Mesendoderm (in vitro differentiated cells): ENCODE measurements at places on chromosomes 6 and 20.

DNA sequence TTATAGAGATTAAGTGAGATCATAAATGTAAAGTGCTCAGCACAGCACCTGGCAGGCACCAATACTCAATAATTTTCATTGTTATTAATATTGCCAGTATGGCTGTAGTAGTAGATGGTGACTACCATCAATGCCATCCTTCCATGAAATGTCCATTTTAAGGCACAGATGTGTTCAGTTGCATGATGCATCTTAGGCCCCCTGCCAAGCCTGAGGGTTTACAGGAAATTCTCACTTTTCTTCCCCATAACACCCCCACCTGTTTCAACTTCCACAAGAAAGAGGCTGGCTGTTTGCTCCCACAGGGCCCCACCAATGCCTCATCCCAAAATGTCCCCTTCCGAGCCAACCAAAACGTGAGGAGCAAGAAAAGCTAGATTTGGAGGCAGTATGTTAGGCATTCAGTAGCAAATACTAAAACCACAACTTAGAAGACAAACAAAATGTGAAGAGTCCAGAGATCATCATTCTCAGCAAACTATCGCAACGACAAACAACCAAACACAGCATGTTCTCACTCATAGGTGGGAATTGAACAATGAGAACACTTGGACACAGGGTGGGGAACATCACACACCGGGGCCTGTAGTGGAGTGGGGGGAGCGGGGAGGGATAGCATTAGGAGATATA, 110.6 kb upstream of the NHSL1 start:
- no peak for DNase-seq

DNA sequence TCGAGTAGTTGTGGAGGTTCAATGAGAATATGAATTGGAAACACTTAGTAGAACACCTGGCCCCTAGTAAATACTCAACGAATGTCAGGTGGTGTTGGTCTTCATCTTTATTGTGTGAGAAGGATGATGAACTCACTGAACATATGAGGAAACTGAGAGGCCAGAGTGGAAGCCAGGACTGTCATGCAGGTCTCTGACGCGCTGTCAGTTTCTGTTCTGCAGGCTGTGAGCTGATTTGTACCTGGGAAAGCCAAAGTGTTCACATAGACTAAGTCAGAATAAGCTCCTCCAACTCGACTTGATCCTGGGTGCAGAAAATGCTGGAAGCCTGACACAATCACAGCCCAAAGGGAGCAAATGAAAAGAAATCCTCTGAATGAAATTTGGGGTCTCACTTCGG, 222.2 kb downstream of the LY86 start:
- no peak for DNase-seq

DNA sequence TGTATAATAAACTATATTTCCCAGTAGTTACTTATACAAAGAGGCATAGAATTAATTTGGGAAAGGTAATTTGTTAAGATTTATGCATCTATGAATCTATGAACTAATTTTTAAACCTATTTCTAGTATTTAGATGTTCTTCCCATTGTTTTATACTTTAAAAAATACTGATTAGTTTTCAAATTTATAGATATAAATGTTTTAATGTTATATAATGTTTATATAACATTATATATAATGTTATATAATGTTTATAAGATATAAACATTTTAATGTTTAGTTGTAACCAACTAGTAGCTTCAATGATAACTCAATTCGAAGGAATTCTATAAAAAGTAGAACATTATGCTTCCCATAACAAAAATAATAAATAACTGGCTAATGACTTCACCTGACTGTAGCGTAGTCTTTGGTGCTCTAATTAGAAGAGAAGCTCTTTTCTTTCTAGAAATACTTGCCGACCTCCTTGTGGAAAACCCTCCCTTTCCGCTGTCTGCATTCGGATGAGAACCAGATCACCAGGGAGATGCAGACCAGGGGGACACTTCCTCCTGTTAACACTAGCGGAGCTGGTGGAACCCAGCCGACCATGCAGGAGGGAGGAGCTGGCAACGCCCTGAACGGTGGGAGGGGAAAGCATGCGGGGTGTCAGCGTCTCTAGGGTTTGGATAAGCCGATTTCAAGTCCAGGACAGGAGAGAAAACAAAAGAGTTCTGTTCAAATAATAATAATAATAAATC, 158.4 kb downstream of the OR2B2 start:
- peak; percentile 98 for DNase-seq

DNA sequence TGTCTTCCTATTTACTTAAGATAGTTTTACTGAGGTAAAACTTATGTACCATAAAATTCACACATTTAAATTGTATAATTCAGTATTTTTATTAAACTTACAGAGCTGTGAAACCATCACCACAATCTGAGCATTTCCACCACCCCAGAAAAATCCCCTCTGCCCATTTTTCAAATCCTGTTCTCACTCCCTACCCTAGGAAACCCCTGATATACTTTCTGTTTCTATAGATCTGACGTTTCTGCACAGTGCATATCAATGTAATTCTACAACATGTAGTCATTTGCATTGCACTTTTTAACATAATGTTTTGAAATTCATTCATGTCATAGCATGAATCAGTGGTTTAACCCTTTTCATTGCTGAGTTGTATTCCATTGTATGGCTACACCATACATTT, 96.7 kb upstream of the OPRM1 start:
- DNase-seq: no peak

DNA sequence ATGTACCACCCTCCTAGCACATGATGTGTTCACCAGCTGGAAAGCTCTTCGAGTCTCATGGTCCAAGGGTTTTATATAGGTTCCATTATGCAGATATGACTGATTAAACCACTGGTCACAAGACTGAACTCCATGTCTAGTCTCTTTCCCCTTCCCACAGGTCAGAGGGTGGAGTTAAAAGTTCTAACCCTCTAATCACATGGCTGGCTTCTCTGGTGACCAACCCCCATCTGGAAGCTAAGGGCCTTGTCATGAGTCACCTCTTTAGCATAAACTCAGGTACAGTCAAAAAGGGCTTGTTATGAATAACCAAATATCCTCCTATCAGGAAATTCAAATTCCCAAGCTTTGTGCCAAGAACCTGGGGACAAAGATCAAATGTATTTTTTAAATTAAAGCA, 52.0 kb upstream of the KLHL31 start:
- peak; percentile 57 for DNase-seq

DNA sequence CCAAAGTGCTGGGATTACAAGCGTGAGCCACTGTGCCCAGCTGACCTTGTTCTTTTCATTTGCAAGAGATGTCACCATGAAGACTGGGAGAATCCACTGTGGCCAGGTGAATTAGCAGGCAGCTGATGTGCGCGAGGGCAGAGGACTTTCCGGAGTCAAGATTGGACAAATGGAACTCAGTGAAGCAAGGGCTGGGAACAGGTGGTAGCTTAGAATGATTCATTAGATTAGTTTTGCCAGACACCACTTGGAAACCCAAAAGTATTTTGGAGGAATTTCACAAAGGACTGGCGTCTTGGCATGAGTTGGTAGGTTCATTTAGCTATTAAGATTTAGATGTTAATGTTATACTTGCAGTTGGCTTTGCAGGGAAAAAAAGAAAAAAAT, 4.7 kb upstream of the AKAP7 start:
- no peak for DNase-seq

DNA sequence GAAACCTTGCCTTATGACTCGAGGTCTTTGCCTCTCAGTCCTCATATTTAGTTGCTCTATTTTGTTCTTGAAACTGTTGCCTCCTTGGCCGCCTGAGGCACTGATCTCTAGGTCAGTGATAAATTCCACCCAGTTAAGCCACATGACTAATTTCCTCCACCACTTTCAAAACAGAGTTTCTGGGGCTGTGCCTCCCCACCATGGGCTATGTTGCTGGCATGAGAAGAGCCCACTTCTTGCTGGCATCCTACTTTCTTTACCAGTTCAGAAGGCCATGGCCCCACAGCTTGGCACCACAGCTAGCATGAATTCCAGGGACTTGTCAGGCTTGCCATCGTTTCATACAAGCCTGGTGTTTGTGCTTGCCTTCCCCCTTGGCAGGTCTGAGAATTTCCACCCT, 361.4 kb upstream of the JAG1 start:
- DNase-seq: no peak

DNA sequence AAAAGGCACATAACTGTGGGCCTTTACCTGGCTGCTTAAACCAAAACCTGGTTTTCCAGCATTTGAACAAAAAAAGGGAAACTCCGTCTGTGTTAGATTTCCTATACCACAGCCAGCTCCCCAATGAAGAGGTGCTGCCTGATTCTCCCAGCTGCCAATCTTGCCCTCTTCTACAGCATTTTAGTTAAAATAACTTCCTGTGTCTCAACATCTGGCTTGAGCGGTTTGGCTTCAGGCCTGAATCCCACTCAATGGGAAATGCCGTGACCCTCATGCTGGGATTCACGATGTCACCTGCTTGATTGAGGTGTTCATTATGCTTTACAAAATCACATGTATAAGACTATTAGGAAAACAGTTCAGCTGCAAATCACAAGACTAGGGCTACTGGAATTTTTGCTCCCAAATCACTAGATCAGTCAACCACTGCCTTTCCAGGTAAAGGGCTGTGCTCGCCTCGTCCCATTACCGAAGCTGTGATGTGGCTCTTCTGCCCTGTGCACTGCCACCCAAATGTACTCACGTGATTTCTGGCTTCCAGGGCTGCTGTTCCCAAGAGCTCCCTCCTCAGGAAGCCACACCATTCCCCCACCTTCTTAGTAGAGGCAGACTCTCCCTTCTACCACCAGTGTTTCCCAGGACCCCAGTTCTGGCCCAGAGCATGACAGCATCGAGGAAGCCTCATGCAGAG, 94.6 kb downstream of the PSMG4 start:
- no peak for DNase-seq

- DNase-seq: no peak
Measured at GRCh38 chr20:63344616-63345327, 16.4 kb downstream of the CHRNA4 start.

GRCh38 chr6:31321820-31322219, 35.2 kb downstream of the HLA-B start:
- DNase-seq: peak; percentile 3

GRCh38 chr6:112030961-112031660, 22.8 kb upstream of the CCN6 start:
- DNase-seq: no peak

GRCh38 chr6:51644426-51644825, 443.0 kb downstream of the PKHD1 start:
- no peak for DNase-seq

GRCh38 chr6:2611092-2611491, 139.6 kb downstream of the MYLK4 start:
- no peak for DNase-seq

- no peak for DNase-seq
Measured at GRCh38 chr6:73471686-73472290, 10.3 kb downstream of the MTO1 start.

- no peak for DNase-seq
Measured at GRCh38 chr20:33604084-33604990, 57.8 kb upstream of the C20orf144 start.

DNA sequence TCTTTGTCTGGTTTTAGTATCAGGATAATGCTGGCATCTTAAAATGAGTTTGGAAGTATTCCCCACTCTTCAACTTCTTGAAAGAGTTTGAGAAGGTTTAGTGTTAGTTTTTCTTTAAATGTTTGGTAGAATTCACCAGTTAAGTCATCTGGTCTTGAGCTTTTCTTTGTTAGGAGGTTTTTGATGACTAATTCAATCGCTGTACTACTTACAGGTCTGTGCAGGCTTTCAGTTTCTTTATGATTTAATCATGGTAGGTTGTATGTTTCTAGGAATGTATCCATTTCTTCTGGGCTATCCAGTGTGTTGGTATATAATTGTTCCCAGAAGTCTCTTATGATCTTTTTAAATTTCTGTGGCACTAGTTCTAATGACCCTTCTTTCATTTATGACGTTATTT, 215.5 kb downstream of the LRFN2 start:
- DNase-seq: no peak

- no peak for DNase-seq
Measured at GRCh38 chr6:72913797-72914196, 291.9 kb downstream of the KCNQ5 start.

DNA sequence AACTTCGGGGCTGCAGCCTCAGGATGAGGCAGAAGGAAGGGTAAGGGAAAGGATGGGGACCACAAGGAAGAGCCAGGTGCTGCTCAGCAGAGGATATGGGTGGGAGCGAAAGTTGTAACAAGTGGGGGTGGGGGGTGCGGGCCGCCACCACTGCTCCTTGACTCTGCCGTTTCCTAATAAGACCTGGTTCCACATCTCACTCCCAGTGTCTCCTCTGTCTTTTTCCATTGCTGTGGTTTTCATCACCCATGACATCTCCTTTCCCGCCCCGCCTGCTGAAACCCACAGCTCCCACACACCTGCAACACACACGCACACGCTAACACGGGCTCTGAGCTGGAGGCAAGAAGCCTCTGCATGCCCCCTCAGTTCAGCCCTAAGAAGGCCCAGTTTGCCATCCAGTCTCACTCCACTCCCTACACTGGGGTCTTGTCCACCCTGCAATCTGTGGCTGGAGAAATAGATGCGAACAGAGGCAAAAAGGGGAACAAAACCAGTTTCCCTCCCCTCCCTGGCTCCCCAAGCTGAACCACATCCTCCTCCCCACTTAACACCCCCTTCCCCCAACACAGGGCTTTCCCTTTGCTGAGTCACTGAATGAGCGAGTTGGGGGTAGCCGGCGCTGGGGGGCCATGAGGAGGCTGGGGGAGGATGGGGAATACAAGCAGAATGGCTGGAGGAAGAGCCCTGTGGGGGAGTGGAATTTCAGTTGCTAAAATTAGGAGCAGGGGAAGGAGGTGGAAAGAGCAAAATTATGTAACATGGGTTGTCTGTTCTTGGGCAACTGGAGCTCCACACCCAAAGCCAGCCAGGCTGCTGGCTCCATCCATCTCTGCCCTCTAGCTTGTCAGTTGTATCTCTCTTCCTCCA, 11.5 kb downstream of the NFKBIL1 start:
- no peak for DNase-seq

DNA sequence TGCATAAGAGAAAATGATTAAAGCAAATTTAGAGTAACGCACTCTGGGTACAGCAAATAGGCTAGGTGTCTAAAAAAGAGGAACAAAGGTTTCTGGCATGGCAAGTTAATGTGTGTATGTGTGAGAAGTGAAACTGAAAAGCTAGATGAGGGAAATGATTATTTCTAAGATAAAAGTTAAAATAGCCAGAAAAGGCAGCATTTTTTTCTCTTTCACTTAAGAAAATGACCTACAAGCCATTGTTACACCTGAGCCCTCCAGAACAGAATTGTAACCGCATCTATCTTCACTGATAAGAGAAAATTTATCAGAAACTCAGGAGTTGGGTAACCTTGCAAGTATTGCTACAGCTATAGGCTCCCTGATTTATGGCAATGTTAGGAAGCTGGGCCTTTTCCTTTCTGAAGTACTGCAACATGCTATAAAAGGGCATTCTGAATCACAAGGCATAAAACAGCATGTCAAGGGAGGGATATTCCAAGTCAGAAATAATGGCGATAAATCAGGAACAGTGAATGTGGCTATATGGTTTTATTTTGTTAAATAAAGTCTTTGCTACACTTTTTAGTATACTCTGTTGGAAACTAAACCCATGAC, 395.3 kb downstream of the TBC1D32 start:
- DNase-seq: no peak

DNA sequence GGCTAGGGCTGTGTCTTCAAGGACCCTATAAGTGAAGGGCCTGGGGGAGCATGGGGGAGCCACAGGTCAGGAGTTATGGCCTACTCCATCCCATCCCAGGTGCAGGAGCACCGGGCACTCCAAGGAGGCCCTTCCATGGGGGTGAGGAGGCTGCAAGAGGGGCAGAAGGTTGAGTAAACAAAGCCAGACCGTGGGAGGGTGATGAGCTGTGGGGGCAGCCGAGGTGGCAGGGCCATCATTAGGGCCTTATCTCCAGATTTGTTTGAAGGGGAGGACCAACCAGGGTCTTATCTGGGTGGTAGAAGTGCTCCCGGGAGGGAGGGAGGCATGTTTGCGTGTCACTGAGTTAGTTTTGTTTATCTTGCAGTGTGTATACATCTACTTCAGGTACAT, 2.1 kb upstream of the FAM83C start:
- no peak for DNase-seq

GRCh38 chr6:166005401-166005943, 162.2 kb downstream of the TBXT start:
- DNase-seq: no peak
